ENCODE measurements at places on chromosomes 16 and 17.

GRCh38 chr17:81291662-81292061 lies 3.4 kb downstream of the SLC38A10 start:
- peak; percentile 48 for DNase-seq

- peak; percentile 80 for DNase-seq
These were observed 80.4 kb downstream of the PGS1 start for GRCh38 chr17:78458736-78459335.

DNA sequence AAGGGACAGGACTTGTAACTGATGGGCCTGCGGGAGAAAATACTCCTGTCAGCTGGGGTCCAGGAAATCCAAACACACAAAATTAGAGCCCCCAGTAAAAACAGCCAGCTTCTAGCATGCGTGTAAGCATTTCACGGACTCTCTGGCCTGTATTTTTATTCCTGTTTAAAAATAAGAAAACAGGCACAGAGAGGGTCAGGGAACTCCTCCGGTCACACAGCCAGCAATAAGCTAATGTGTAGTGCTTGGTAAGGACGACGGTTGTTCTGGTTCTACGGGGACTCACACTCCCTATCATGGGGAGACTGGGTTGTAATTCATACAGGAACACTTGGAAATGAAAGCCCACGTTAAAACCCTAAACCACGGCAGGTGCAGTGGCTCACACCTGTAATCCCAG lies 1.5 kb upstream of the TCF25 start:
- no peak for DNase-seq

DNA sequence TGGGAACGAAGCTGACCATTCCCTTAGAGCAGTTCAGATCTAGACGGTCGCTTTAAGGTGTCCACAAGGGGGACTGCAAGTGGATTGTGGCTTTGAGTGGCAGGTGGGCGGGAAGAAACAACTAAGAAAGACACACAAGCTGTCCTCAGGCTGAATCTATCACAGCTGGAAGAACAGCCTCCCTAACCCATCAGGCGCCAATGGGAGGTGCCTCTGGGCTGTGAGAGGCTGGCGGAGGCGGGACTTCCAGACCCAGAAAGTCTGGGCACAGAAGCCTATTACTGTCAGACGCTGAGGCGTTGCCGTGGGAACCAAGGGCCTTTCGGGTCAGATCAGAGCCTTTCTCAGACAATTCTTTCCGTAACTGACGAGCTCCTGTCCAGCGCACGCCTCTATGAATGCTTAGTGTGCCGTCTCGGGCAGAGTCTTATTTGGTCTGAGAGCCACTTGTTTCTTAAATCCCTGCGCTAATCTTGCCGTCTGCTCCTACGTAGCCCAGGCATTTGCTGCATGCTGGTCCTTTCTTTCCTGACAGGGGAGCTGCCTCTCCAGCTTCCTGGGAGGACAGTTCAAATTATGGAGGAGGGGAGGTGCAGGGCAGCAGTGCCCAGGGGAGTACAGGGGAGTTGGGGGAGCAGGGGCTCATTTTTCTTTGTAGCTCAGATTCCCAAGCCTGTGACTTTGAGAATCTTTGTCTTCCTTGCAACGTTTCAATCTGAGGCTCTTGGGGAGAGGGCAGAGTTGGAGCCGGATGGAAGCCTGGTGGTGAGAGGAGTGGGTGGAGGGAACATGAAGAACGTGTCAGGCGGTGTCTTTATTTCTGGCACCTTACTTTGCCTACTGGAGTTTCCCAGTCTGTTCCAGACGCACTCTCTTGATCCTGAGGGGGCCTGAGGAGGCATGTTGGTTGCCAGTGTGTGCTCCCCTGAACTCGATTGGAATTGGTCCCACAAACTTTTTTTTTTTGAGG lies 618.7 kb downstream of the KCNJ18 start:
- DNase-seq = no peak

DNA sequence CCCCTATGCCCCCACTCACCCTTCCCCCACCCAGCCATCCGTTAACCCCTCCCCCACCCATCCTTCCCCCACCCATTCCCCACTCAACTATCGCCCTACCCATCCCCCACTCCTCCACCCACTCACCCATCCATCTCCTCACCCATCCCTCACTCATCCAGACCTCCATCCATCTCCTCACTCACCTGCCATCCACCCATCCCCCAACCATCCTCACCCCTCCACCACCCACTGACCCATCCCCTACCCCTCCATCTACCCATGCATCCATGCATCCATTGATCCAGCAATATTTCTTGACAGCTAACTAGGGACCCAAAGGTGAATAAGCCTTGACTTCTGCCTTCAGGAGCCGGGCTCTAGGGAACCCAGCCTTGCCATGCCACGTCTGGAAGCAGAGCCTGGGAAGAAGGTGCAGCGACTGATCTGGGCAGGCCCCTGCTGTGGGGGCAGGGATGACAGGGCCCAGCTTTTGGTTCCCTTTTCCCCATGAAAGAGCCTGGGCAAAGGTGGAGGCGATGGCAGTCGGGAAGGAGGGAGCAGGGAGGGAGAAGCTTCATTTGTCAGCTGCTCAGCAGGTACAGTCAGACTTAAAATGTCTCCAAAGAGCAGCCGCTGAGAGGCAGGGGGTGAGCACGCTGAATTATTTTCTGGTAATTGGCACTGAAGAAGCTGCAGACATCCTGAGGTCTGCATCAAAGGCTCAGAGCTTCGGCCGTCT lies 23.1 kb upstream of the DOC2B start:
- DNase-seq = no peak

- DNase-seq = no peak
These were observed 743.1 kb downstream of the KCNJ18 start for GRCh38 chr17:22435231-22435974.

GRCh38 chr16:11674818-11675560 lies 6.7 kb downstream of the SNN start:
- peak; percentile 72 for DNase-seq

DNA sequence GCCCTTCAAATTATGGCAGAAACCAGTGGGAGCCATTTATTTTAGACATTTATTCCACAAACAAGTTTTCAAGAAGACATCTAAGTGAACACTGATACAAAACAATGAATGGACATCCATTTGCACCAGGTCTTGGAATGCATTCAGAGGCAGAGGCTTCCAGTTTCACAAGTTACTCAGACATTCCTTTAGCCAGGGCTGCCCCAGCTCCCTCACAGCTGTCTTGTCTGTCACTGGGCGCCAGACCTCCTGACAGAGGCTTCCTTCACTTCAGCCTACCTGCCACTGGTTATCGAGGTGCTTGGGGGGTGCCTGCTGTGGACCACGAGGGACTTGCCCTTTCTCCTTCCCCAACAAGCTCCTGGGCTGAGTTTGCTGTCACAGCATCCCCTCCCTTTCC lies 19.2 kb downstream of the AQP8 start:
- no peak for DNase-seq

GRCh38 chr17:56656701-56657327 lies 63.3 kb downstream of the NOG start:
- no peak for DNase-seq

- no peak for DNase-seq
These were observed 2.8 kb downstream of the SF3B3 start for GRCh38 chr16:70526403-70526802.

DNA sequence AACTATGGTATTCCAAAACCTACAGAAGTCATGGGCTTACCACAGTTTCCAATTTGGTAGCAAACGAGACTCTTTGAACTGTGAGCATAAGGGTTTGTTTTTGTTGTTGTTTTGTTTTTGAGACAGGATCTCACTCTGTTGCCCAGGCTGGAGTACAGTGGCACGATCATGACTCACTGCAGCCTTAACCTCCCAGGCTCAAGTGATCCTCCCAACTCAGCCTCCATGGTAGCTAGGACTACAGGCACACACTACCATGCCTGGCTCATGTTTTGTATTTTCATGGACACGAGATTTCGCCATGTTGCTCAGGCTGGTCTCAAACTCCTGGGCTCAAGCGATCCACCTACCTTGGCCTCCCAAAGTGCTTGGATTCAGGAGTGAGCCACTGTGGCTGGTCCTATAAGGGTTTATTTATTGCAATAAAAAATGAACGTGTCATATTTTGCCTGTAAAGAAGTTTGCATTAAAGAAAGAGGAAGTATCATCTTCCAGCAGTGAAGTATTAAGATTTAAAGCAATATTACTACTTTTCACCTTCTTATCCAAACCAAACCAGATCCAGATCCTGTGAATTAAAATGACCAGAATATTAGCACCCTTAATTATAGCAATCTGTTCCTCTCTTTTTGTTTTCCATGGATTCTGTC lies 37.2 kb downstream of the KCNJ2 start:
- DNase-seq = no peak

GRCh38 chr16:88939245-88939971 lies 37.6 kb downstream of the CBFA2T3 start:
- peak; percentile 38 for DNase-seq

- DNase-seq = no peak
These were observed 4.8 kb upstream of the SOCS3 start for GRCh38 chr17:78364436-78365281.

GRCh38 chr16:58198803-58199411 lies 1.0 kb upstream of the CSNK2A2 start:
- DNase-seq = no peak

DNA sequence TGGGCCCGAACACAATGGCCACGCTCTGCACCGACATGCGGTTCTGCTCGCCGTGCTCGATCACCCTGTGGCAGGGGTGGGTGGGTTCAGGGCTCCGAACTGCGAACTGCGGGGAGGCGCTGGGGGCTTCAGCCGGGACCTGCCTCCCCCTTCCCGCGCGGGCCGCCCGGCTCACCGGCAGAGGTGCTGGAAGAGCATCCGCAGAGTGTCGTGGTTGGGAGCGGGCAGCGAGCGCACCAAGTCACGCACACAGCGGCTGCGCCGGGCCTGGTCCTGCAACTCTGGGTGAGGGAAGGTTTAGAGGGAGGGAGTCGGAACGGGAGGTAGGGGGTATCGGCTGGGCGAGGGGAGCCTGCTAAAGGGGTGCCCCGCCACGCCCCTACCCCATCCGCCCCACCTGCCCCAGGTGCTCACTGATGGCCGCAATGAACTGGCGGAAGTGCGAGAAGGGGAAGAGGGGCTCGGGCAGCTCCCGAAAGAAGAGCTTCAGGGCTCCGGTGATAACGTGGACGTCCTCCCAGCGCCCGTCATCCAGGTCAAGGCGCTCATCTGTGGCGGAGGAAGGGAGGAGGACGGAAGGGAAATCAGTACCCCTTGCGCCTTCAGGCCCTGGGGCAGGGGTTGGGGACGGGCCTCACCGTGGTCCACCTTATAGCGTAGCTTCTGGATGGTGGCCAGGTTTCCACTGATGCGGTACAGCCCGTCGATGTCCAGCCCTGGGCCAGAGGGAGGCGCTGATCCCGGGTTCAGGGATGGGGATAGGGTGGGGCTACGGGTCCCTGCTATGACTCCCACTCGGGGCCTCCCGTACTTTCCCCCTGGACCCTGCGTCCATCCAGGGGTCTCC lies 36.9 kb downstream of the ARHGAP27 start:
- DNase-seq = no peak

- DNase-seq = no peak
These were observed 193.4 kb upstream of the GSE1 start for GRCh38 chr16:85419503-85420408.

- no peak for DNase-seq
These were observed 14.7 kb downstream of the CDH13 start for GRCh38 chr16:82641336-82641984.

DNA sequence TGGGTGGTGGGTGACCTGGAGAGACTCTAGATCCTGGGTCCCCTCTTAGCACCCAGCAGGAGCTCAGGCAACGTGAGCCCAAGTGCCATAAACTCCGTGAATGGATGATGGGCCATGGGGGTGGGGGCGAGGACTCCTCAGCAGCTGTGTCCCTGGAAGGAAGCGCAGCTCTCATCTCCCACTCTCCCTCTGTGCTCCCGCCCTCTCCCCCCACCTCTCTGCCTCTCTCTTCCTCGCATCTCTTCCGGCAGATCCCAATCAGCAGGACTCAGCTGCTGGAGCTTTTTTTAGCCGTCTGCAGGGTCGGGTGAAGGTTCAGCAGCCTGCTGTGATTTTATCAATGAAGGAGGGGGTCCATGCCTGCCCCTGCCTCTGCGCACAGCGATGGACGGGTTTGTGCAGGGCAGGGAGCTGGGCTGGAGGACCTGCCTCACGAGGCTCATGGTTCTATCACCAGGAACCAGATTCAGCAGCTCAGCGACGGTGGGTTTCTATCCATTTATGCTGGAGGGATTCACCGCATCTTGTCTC lies 8.3 kb downstream of the CCR7 start:
- no peak for DNase-seq

DNA sequence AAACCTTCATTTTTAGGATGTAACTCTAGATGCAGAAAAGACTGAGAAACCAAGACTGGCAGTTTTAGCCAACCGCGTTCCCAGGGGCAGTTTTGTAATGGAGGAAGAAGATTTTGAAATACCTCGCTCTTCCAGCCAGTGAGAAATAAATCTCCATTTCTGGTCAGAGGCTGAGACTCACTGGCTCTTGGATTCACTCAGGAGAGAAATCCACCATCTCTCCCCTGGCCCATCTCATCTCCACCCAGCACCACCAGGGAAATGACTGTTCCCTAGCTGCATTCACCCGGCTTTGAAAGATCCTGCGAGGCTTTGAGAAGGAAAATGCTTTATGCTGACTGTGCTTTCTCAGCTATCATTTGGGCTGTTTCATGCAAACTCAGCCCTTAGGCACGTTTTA lies 185.2 kb downstream of the SOX9 start:
- DNase-seq = no peak

DNA sequence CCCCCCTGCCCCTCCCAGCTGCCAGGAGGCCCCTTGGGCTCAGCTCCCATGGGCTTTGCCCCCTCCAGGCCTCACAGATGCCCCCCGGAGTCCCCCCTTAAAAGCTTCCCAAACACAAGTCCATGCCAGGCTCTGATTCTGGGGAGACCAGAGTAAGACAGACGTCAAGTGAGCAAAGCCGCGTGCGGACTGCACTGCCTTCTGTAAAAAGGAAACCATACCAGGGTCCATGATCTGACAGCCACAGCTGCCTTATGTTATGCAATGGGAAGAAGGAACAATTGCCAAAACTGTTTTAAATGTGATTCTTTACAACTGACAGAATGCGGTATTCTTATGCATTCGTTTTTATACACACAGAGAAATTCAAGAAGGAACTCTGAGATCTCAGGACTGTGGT lies 17.9 kb upstream of the HEXD start:
- peak; percentile 20 for DNase-seq

DNA sequence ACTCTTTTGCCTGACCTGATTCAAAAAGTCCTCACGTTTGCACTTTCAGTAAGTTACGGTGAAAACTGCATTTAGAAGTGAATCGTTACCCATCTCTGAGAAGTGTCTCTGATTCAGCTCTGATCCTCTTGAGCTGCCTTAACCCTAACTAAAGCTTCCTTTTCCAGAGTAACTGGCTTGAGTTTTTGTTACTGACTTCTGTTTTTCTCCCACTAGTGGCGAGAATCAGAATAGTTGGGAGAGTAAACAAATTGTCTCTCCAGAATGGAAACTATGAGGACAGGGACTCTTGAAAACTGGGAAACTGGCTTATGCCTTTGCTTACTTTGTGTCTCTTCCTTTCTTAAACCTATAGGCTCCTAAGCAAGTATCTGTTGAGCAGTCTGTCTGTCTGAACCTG lies 31.3 kb upstream of the KPNB1 start:
- no peak for DNase-seq

DNA sequence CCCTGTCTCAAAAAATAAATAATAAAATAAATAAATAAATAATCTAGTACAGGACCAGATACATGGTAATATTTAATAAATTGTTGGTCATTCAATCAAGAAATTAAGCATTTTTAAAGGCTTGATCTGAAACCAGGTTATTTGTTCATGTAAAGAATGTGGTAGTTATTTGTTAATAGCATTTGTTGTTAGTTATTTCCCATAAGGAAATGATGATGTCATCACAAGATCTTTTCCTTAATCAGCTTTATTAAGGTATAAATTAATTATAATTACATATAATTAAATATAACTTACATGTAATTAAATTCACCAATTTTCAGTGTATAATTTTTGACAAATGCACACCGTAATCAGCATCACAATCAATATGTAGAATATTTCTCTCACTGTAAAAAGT lies 19.5 kb upstream of the DHX40 start:
- DNase-seq = no peak
